ENCODE measurements at places on chromosomes 13 and 19. TPM values are rescaled to one million over a fixed set of nuclear protein-coding genes. Genes with fewer than 3 reads are reported as not detected.

- no peak overlapping the region for H3K27ac ChIP-seq
- no peaks in the 10 kb centered on the region for H3K27me3 ChIP-seq
- H3K36me3 ChIP-seq = no peaks in the 10 kb centered on the region
- no peaks in the 10 kb centered on the region for H3K4me1 ChIP-seq
- H3K4me3 ChIP-seq = no peak overlapping the region
These were observed 505.6 kb downstream of the GPC5 start for GRCh38 chr13:91904005-91904404.

DNA sequence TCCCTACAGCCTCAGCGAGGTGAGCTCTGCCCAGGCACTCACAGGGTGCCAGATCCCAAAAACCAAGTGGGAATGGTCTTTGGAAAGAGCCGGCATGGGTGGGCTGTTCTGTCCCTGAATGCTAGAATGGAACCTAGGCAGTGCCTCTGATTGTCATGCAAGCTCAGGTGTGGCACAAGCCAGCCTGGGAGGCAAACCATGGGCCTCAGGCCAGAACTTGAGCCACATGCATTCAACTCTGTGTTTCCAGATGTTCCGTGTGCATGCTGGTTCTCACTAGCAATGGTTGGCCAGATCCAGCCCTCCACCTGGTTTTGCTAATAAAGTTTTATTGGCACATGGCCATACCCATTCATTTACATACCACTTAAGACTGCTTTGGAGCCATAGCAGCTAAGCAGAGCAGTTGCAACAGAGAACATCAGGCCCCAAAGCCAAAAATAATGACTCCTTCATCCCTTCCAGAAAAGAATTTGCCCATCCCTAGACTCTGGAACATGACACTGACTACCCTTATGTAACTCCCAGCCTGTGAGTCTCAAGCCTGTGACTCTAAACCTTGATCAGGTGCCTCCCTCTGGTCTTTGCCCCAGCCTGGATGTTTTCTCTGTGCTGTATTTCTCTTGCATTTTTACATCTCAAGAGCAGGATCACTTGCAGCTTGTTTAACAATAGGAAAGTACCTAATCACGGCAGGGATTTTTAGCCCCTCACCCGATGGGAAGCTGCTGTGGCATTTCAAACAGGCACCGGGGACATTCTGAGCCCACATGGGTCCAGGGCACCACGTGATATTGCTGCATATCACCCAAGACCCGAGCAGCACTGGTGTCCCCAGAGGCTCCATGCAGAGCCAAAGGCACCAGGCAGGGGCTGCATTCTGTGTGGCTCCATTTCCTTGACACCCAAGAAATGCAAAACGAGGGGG is 55.4 kb upstream of the USE1 start:
- no peaks in the 10 kb centered on the region for H3K4me1 ChIP-seq
- peaks cover 40% of the 10 kb centered on the region for H3K36me3 ChIP-seq
- H3K4me3 ChIP-seq = no peak overlapping the region
- no peak overlapping the region for H3K27ac ChIP-seq
- no peaks in the 10 kb centered on the region for H3K27me3 ChIP-seq
- no peak for DNase-seq

CEBPA gene
- 1.4 TPM for total RNA-seq

DNA sequence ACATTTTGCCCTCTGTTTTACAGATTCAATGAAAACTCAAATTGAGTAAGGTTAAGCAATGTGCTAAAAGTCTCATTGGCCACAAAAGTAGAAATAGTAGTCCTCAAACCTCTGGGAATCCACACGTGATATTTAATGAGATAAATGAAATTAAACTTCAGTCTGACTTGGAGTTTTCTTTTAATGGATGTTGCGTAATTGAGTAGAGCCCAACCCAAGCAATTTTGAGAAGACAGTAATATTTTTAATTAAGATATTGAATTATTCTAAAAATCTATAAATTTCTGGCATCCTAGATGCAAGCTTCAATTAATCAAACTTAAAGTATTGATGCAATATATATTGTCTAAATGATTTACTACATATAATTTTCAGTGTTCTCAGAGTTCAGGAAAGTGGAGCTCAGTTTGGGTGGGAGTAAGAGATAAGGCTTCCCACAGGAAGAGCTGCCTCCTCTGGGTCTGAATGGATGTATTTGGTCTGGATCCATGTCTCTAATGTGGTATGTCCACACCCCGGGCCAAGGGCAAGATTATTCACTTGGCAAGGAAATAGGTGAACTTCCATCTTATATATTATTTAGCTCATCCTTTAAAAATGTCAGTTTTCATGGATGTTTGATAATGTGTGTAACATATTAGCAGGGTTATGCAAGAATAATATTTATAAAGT is 6.9 kb downstream of the MBNL2 start:
- H3K4me3 ChIP-seq = no peak overlapping the region
- H3K27me3 ChIP-seq = no peaks in the 10 kb centered on the region
- H3K36me3 ChIP-seq = peaks cover 22% of the 10 kb centered on the region

DNA sequence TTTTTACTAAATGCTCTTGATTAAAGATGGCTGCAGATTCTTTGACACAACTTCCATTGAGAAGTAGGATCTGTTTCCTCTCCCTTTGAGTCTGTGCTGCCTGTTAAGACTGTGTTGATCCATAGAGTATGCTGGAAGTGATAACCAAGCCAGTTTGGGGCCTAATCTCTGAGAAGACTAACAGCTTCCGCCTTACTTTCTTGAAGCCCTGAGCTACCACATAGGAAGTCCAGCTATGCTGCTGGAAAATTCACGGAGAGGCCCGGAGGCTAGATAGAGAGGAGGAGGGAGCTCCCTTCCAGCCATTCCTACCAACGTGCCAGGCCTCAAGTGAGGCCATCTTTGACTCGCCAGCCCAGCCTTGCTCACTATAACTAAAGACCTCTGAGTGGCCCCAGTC is 12.5 kb downstream of the RAP2A start:
- H3K4me1 ChIP-seq = peaks cover 6% of the 10 kb centered on the region
- H3K36me3 ChIP-seq = peaks cover 9% of the 10 kb centered on the region
- no peaks in the 10 kb centered on the region for H3K27me3 ChIP-seq
- no peak overlapping the region for H3K27ac ChIP-seq

DNA sequence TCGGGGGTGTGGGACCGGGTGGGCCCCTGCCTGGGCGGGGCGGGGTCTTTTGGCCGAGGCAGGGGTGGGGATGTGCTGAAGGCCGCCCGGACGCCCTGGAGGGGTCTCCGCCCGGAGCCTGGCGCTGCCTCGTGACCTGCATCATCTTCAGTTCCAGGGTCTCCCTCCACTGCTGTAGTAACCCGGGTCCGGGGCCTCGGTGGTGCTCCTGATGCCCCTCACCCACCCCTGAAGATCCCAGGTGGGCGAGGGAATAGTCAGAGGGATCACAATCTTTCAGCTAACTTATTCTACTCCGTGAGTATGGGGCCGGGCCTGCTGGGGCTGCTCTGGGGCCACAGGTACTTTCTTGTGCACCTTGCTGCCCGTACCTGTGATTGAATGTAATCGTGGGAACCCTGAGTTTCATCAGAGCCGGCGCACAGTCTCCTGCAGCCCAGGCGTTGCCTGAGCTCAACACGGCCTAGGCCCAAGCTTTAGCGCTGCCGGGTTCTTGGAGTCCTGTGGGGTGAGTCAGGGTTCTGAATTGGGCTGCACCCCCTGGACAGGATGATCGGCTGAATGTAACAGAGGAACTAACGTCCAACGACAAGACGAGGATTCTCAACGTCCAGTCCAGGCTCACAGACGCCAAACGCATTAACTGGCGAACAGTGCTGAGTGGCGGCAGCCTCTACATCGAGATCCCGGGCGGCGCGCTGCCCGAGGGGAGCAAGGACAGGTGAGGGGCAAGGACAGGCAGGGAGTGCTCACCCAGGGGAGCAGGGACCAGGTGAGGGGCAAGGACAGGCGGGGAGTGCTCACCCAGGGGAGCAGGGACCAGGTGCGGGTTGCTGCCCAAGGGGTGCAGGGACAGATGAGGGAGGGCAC is 10.5 kb downstream of the PEAK3 start:
- H3K4me1 ChIP-seq = peaks cover 46% of the 10 kb centered on the region
- DNase-seq = no peak
- H3K36me3 ChIP-seq = peaks cover 17% of the 10 kb centered on the region
- H3K4me3 ChIP-seq = peak overlapping the region; percentile 88
- peak overlapping the region; percentile 93 for H3K27ac ChIP-seq

DNA sequence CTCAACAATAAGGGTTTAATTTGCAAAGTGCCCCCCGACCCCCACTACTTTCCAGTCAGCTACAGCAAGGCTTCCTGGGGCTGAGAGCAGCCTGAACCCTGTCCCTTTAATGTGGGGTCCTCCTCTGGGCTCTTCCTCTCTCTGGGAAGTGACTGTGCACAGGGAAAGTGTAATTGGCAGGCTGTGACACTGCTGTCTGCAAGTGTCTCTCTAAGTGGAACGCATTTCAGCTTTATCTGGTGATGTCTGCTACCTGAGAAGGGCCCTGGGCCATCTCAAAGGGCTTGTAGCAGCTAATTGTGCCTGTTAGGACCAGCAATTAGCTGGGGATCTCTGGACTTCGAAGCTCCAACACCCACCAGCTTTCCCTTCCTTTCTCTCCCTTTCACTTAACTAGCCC is 406.6 kb downstream of the TSHZ3 start:
- no peaks in the 10 kb centered on the region for H3K4me1 ChIP-seq
- no peaks in the 10 kb centered on the region for H3K36me3 ChIP-seq
- H3K4me3 ChIP-seq = no peak overlapping the region

FFAR1 gene
- total RNA-seq = not detected

DNA sequence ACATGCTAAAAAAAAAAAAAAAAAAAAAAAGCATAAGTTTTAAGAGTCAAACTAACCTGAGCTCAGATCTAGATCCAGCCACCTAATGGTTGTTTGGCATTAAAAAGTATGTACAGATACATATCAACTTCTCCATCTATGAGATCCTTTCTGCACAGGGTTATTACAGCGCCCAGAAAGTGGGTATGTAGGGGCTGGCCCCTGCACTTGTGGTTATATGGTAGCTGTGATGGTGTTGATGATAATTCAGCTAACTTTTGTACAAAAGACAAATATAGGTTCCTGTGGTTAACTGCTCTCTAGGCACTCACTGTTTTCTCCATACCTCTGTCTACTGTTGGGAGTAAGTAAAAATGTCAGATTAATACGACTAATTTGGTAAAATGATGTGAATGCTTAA is 81.7 kb downstream of the TNFRSF19 start:
- DNase-seq = no peak
- peaks cover 13% of the 10 kb centered on the region for H3K4me1 ChIP-seq
- no peak overlapping the region for H3K4me3 ChIP-seq
- no peaks in the 10 kb centered on the region for H3K36me3 ChIP-seq
- peaks cover 16% of the 10 kb centered on the region for H3K27me3 ChIP-seq
- H3K27ac ChIP-seq = no peak overlapping the region

DNA sequence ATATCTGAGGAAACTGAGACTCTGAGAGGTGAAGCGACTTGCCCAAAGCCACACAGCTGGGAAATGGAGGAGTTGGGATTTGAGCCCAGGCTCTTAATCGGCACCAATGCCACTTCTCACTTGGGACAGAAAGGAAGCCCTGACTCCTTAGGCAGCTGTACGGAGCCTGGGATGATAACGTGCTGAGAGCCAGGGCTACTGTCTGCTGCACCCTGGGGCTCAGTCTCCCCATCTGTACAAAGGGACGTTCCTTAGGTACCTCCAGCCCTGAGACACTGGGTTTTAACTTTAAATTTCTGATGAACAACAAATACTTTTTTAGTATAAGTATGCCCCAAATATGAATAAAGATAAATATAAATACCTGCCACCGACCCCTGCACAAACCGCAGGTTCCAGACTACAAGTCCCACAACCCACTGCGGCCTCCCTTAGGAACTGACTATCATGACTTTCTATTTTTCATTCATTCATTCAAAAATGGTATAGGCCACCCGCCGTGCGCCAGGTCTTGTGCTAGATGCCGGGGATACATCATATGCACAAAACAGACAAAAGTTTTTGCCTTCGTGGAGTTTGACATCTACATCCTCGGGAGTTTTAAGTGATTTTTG is 776 bp upstream of the NCLN start:
- peaks cover 18% of the 10 kb centered on the region for H3K4me1 ChIP-seq
- no peaks in the 10 kb centered on the region for H3K36me3 ChIP-seq
- DNase-seq = no peak
- no peaks in the 10 kb centered on the region for H3K27me3 ChIP-seq
- peak overlapping the region; percentile 94 for H3K27ac ChIP-seq

- no peak overlapping the region for H3K27ac ChIP-seq
- peaks cover 2% of the 10 kb centered on the region for H3K27me3 ChIP-seq
- no peak overlapping the region for H3K4me3 ChIP-seq
- peaks cover 4% of the 10 kb centered on the region for H3K4me1 ChIP-seq
- DNase-seq = no peak
These were observed 14.0 kb downstream of the FRY start for GRCh38 chr13:32045537-32045936.

GRCh38 chr19:21197590-21198295 is 55.9 kb downstream of the ZNF431 start:
- peaks cover 15% of the 10 kb centered on the region for H3K4me1 ChIP-seq
- H3K27me3 ChIP-seq = no peaks in the 10 kb centered on the region
- H3K4me3 ChIP-seq = no peak overlapping the region
- DNase-seq = no peak
- no peaks in the 10 kb centered on the region for H3K36me3 ChIP-seq
- no peak overlapping the region for H3K27ac ChIP-seq

GRCh38 chr13:70330697-70331361 is 222.6 kb upstream of the KLHL1 start:
- H3K4me1 ChIP-seq = no peaks in the 10 kb centered on the region
- H3K27me3 ChIP-seq = peaks cover 5% of the 10 kb centered on the region
- no peak overlapping the region for H3K27ac ChIP-seq
- DNase-seq = no peak

- no peak overlapping the region for H3K27ac ChIP-seq
- H3K4me3 ChIP-seq = no peak overlapping the region
- no peak for DNase-seq
- H3K36me3 ChIP-seq = no peaks in the 10 kb centered on the region
- peaks cover 35% of the 10 kb centered on the region for H3K27me3 ChIP-seq
- H3K4me1 ChIP-seq = no peaks in the 10 kb centered on the region
These were observed 259.4 kb downstream of the FGF14 start for GRCh38 chr13:102142473-102142826.

Measured in osteocyte (in vitro differentiated cells).